ENCODE measurements at places on chromosomes 6 and 20.
A peak's percentile ranks its signal among the peaks of the same experiment; 100 is the strongest.

DNA sequence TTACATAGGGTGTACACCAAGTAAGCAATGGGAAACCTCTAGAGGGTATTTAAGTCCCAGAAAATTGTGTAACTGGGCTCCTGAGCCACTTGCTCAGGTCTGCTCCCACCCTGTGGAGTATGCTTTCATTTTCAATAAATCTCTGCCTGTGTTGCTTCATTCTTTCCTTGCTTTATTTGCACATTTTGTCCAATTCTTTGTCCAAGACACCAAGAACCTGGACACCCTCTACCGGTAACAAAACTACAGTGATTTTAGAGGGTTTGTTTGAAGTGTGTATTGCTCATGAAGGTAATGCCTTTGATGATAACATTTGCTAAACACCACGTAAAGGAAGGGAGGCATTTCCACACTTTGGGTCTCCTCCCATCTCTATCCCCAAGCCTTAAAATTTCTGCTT, 46.2 kb downstream of the MYB start:
- no peaks in the 10 kb centered on the region for H3K27me3 ChIP-seq
- no peak for DNase-seq
- no peaks in the 10 kb centered on the region for H3K4me1 ChIP-seq
- H3K27ac ChIP-seq, result no peak overlapping the region
- H3K36me3 ChIP-seq, result no peaks in the 10 kb centered on the region
- H3K4me3 ChIP-seq, result no peak overlapping the region

DNA sequence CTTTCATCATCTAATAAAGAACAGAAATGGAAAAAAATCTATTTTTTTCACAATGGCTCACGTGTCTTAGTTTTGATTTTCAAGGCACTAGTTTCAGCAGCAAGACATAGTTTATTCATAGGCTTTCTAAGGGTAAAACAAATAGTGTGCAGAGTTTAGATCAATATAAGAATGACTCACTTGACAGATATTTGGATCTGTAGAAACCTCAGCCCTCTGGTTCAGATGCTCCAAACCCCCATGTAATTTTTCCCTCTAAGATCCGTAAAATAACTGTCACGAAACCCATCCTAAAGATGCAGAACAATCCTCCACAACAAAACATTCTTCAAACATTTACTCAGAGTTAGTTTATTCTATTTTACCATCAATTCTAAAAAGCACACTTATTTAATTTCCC, 43.4 kb downstream of the IYD start:
- no peaks in the 10 kb centered on the region for H3K27me3 ChIP-seq
- no peak overlapping the region for H3K27ac ChIP-seq
- peaks cover 21% of the 10 kb centered on the region for H3K4me1 ChIP-seq
- DNase-seq, result no peak
- no peaks in the 10 kb centered on the region for H3K36me3 ChIP-seq

GRCh38 chr20:51936377-51936776, 134.1 kb upstream of the SALL4 start:
- H3K36me3 ChIP-seq, result no peaks in the 10 kb centered on the region
- H3K27ac ChIP-seq, result no peak overlapping the region
- no peak for DNase-seq
- H3K27me3 ChIP-seq, result peaks cover 2% of the 10 kb centered on the region
- no peaks in the 10 kb centered on the region for H3K4me1 ChIP-seq

- H3K36me3 ChIP-seq, result no peaks in the 10 kb centered on the region
- H3K27ac ChIP-seq, result peak overlapping the region; percentile 12
- H3K4me1 ChIP-seq, result peaks cover 6% of the 10 kb centered on the region
- peak; percentile 22 for DNase-seq
- H3K27me3 ChIP-seq, result no peaks in the 10 kb centered on the region
- H3K4me3 ChIP-seq, result 0 out of 2 replicates have a peak overlapping the region, but pooled peaks have one; percentile 10
Measured at GRCh38 chr20:19376451-19377229, 164.2 kb downstream of the SLC24A3 start.

DNA sequence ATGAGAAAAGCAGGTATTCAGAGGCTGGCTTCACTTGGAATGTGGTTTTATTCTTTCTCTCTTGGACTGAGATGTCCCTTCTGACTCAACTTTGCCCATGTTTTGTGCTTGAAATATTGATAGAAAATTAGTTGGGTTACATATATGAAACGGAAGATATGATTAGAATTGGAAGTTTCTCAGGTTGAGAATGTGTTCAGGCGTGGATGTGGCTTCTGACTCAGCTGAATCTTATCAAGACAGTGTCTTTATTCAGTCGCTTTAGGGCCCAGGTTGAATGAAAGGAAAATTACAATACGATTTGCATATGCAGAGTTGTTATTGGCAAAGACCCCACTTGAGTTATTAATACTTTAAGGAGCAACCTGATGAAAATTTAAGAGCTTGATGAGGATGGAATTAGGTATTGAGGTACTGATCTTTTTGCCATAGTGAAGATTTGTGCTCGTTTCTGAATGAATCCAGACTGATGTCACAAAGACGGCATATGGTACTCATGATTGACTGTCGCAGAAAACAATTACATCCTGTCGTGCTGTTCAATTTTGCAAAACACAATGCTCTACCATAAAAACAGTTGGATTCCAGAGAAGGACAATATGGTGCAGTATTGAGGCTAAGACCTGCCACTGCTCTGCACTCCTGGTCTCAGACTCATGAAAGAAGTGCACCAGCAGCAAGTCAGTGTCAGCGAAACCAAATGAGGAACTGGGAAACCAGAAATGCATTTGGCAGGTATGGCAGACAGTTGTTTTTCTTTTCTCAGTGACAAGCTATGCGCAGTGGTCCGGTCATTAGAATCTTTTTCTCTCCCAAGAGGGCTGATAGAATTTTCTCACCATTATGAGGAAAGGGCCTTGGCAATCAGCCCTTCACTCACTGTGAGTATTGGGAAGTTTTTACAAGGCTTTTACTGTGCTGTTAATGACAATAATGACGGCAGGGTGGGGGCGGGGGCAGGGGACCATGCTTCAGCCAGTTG, 158.3 kb downstream of the DOK5 start:
- H3K4me3 ChIP-seq, result no peak overlapping the region
- no peaks in the 10 kb centered on the region for H3K36me3 ChIP-seq
- DNase-seq, result no peak
- no peak overlapping the region for H3K27ac ChIP-seq
- H3K4me1 ChIP-seq, result no peaks in the 10 kb centered on the region

DNA sequence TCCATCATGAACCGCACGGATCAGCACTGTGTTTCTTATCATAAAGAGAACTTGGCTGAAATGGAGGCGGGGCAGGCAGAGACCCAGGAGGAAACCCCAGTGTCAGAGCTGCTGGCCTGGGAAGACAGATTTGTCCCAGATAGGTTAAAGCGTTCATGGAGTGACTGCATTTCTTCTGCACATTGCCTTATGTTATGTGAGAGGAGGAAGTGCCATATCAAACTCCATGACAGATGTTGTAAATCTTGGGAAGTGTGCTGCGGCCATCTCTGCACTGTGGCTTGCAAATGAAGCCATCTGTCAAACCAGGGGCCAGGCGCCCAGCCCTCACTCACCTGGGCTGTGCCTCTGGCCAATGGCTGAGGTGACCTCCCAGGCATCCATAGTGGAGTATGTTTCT, 163.0 kb downstream of the SLC24A3 start:
- no peak overlapping the region for H3K4me3 ChIP-seq
- H3K4me1 ChIP-seq, result peaks cover 6% of the 10 kb centered on the region
- no peak overlapping the region for H3K27ac ChIP-seq
- DNase-seq, result no peak
- no peaks in the 10 kb centered on the region for H3K36me3 ChIP-seq

GRCh38 chr6:148265054-148265453, 77.6 kb upstream of the SASH1 start:
- H3K36me3 ChIP-seq, result no peaks in the 10 kb centered on the region
- no peaks in the 10 kb centered on the region for H3K4me1 ChIP-seq
- DNase-seq, result no peak
- no peak overlapping the region for H3K27ac ChIP-seq
- no peak overlapping the region for H3K4me3 ChIP-seq

- no peak overlapping the region for H3K27ac ChIP-seq
- no peaks in the 10 kb centered on the region for H3K36me3 ChIP-seq
- H3K27me3 ChIP-seq, result no peaks in the 10 kb centered on the region
- no peak for DNase-seq
Measured at GRCh38 chr6:22087960-22088706, 208.7 kb downstream of the PRL start.

DNA sequence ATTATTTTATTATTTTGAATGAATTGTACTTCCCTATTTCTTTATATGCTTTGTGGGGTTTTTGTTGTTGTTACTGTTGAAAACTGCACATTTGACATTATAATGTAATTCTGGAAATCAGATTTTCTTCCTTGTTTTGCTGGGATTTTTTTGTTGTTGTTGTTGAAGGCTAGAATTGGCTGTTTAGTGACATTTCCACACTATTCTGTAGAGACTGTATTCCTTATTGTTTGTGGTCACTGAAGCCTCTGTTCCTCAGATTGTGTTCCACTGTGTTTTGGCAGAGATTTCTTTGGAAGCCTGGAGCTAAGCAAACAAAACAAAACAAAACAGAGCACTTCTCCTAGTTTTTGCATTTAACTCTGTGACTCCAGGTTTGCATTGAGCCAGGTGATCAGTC, 52.9 kb downstream of the CDYL start:
- no peak overlapping the region for H3K27ac ChIP-seq
- DNase-seq, result no peak
- H3K4me1 ChIP-seq, result no peaks in the 10 kb centered on the region
- H3K27me3 ChIP-seq, result no peaks in the 10 kb centered on the region
- H3K36me3 ChIP-seq, result no peaks in the 10 kb centered on the region

- no peak overlapping the region for H3K4me3 ChIP-seq
- no peaks in the 10 kb centered on the region for H3K27me3 ChIP-seq
- DNase-seq, result no peak
- H3K27ac ChIP-seq, result no peak overlapping the region
Measured at GRCh38 chr20:50545126-50545525, 34.9 kb downstream of the PTPN1 start.

GRCh38 chr6:33624856-33625255, 3.7 kb downstream of the ITPR3 start:
- H3K36me3 ChIP-seq, result no peaks in the 10 kb centered on the region
- DNase-seq, result no peak
- H3K27me3 ChIP-seq, result no peaks in the 10 kb centered on the region
- H3K4me3 ChIP-seq, result no peak overlapping the region

DNA sequence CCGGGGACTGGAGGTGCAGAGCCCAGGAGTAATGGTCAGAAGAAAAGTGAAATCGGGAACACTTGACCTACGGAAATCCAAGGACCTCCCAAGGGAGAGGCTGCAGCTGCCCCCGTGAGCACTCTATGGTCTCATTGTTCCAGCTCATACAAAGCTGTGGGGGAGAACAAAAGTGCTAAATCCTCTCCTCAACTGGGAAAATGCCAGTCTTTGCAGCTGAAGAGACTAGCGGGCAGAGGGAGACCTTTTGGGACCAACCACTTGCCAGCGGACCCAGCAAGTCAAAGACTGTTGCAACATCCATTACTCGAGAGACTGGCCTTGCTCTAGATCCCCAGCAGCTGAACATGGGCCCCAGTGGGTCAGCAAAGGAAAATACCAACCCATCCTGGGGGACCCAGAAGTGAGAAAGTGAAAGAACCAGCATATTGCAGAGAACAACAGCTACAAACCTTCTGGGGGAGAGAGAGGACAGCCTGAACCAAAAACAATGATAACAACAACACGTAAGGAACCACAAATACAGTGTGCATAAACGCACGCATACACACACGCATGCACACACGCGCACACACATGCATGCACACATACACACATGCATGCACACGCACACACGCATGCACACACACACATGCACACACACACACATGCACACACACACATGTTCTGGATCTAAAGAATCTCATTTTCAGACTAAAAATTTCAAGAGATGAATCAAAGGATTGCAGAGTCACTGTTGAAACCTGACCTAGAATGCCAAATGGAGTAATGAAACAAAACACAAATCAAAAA, 24.7 kb upstream of the ELMO2 start:
- no peaks in the 10 kb centered on the region for H3K36me3 ChIP-seq
- no peak overlapping the region for H3K27ac ChIP-seq
- DNase-seq, result peak; percentile 83
- H3K4me1 ChIP-seq, result peaks cover 13% of the 10 kb centered on the region
- H3K27me3 ChIP-seq, result peaks cover 4% of the 10 kb centered on the region

DNA sequence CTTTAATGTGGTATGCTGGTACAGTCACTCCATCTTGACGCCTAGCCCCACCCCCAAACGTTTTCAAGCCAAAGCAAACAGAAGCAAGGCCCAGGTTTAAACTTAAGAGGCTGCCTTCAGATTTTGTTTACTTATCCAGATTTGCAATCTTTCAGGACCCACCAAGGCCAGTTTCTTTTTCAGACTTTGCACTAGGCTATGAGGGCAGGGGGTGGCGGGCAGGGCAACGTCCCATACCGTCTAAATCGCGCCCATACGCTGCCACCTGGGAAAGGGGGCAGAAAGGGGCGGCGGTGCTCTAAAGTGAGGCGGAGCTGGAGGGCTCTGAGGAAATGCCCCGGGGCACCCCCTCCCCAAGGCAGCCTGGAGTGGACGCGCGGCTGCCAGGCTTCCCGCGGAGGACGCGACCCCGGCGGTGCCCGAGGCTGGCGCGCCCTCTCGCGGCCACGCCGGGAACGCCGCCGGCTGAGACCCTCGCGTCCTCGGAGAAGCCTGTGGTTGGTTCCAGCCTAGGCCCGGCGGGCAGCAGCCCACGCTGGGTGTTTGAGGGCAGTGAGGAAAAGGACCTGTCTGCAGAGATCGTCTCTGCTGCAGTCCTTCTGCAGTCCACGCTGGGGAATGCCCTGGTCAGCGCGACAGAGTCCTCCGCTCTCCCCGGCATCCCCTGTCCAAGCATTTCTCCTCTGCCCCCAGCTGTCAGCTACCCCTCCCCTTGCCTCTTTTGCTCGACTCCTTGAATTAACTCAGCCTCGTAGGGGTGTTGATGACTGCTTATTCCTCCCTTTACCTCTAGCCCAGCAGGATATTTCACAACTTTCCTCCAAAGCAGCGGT, 129.2 kb upstream of the PRND start:
- H3K27me3 ChIP-seq, result no peaks in the 10 kb centered on the region
- DNase-seq, result peak; percentile 67
- H3K4me3 ChIP-seq, result peak overlapping the region; percentile 41
- H3K27ac ChIP-seq, result no peak overlapping the region

GRCh38 chr6:142867988-142868812, 76.8 kb downstream of the HIVEP2 start:
- no peak overlapping the region for H3K27ac ChIP-seq
- no peak for DNase-seq
- no peaks in the 10 kb centered on the region for H3K36me3 ChIP-seq
- H3K4me3 ChIP-seq, result no peak overlapping the region
- no peaks in the 10 kb centered on the region for H3K27me3 ChIP-seq

DNA sequence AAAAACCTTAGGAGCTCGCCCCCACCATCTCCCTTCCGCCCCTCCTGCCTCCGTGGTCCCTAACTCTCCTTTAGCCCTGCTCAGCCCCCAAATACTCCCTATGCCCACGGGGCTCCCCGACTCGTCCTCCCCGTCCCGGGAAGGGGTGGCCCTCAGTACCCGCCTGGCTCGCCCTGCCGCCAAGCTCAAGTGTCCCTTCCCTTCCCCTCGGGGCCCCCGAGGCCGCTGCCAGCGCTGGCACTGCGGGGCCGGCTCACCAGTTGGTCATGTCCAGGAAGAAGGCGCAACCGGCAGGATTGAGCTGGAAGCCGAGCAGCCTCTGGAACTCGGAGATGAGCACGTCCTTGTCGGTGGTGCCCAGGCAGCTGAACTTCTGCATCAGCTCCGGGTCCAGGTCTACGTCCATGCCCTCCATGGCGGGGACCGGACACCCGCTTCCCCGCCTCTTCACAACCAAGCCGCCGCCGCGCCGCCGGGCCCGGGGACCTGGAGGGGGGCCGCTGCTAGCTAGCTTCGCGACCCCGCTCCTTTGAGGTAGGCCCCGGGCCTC, 303 bp downstream of the ILRUN start:
- DNase-seq, result peak; percentile 55
- H3K27me3 ChIP-seq, result no peaks in the 10 kb centered on the region
- H3K36me3 ChIP-seq, result no peaks in the 10 kb centered on the region
- peak overlapping the region; percentile 97 for H3K4me3 ChIP-seq

Data from SJCRH30 (cell line).